Muscle of leg (tissue), 16 donors: ENCODE measurements at places on chromosomes 5 and 9. TPM values are rescaled to one million over a fixed set of nuclear protein-coding genes. Genes with fewer than 3 reads are reported as not detected.
A peak's percentile ranks its signal among the peaks of the same experiment; 100 is the strongest.

Gene RIMOC1
- total RNA-seq, result 10.5 TPM

Gene CETN3
- total RNA-seq, result 34.5 TPM

Gene FBP2
- total RNA-seq, result 105 TPM

DNA sequence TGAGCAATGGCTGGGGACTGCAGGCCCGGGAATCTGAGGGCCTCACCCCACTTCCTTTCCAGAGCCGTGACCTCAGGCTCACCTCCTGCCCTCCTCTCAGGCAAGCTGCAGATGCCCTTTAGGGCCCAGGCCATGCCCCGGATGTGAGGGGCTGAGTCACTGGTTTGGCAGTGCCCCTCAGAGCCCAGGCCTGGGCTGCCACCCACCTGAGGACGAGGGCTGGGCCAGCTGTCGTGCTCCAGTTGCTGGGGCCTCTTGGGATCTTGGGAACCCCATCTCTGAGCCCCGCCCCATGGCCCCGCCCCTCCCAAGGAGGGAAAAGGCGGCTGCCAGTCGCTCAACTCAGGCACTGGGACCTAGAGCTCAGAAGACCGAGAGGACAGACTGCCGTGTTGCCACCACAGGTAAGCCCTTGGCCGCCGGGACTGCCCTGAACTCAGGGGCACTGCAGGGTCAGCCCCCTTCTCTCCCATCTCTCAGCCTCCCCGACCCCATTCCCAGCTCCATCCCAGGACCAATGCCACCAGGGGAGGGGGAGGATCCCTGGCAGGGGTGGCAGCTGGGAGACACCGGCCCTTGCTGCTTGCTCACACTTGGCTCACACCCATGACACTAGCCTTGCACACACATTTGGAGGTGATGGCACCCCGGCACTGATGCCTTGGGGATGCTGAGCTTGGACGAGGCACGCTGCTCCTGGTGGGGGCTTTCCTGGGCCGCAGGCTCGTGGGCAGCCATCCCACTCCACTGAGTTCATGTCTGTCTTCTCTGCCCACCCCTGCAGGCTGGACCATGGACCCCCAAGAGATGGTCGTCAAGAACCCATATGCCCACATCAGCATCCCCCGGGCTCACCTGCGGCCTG, at the start of gene CYSRT1:
CYSRT1 (plus strand) TSS at position 345 of the 865 bp plus-strand sequence; CDS start at position 793, 448 bp downstream.
- no peaks in the 10 kb centered on the region for H3K36me3 ChIP-seq
- peaks cover 38% of the 10 kb centered on the region for H3K4me1 ChIP-seq
- no peak within 1 kb of the TSS for H3K27ac ChIP-seq
- peak within 1 kb of the TSS; percentile 89 for H3K4me3 ChIP-seq

- no peak overlapping the region for H3K4me3 ChIP-seq
- no peaks in the 10 kb centered on the region for H3K27me3 ChIP-seq
- H3K36me3 ChIP-seq, result no peaks in the 10 kb centered on the region
- no peak for DNase-seq
Measured at GRCh38 chr5:120446068-120446492, 18.0 kb upstream of the PRR16 start.

- peak overlapping the region; percentile 95 for H3K27ac ChIP-seq
- H3K4me3 ChIP-seq, result no peak overlapping the region
- H3K36me3 ChIP-seq, result peaks cover 3% of the 10 kb centered on the region
- H3K4me1 ChIP-seq, result peaks cover 47% of the 10 kb centered on the region
- peak; percentile 81 for DNase-seq
Measured at GRCh38 chr5:149489605-149490037, 61.6 kb downstream of the CSNK1A1 start.

DNA sequence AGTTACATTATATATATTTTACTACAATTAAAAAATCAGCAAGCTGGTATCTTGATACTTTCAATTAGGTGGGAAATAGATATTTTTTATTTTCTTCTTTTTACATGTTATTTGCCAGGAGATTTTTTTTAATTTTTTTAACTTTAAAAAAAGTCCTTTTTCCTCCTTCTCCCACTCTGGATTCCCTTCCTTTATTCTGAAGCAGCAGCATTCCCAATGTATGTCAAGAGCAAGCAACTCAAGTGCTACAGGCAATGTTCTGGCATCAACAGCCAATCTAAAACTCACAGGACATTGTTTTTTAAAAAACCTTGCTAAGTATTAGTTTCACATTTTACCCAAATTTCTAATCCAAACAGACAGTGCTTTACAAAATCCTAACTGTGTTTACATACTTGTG, 41.4 kb downstream of the GOLPH3 start:
- no peaks in the 10 kb centered on the region for H3K27me3 ChIP-seq
- H3K4me3 ChIP-seq, result no peak overlapping the region
- H3K36me3 ChIP-seq, result peaks cover 26% of the 10 kb centered on the region
- no peaks in the 10 kb centered on the region for H3K4me1 ChIP-seq
- no peak overlapping the region for H3K27ac ChIP-seq
- DNase-seq, result no peak

- peaks cover 2% of the 10 kb centered on the region for H3K27me3 ChIP-seq
- no peak overlapping the region for H3K4me3 ChIP-seq
- no peak for DNase-seq
- H3K36me3 ChIP-seq, result no peaks in the 10 kb centered on the region
Measured at GRCh38 chr5:15496886-15497285, 3.1 kb upstream of the FBXL7 start.

DNA sequence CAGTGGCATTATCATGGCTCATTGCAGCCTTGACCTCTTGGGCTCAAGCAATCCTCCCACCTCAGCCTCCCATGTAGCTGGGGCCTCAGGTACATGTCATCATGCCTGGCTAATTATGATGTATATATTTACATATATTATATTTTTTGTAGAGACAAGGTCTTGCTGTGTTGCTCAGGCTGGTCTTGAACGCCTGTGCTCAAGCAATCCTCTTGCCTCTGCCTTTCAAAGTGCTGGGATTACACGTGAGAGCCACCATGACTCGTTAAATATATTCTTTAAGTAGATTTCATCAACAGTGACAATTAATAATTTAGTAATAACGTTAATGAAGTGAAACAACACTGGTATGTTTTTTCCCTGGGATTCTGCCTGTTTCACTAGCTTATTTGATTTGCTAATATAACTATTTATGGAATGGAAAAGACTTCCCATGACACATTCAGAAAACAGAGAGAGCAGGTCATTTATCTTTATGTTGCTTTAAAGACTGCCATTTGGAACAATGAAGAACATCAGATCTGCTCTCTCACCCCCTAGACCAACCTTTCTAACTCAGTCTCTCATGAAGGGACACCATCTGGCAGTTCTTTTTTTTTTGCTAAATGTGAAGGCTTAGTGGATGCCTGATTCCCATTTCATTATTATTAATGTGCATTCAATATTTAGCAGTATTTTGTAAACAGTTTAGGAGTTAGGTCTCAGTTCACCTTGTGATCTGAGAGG, 295.6 kb downstream of the KIF4B start:
- no peak overlapping the region for H3K27ac ChIP-seq
- H3K4me1 ChIP-seq, result no peaks in the 10 kb centered on the region
- no peak for DNase-seq
- no peaks in the 10 kb centered on the region for H3K27me3 ChIP-seq
- no peak overlapping the region for H3K4me3 ChIP-seq
- H3K36me3 ChIP-seq, result no peaks in the 10 kb centered on the region

- H3K27me3 ChIP-seq, result no peaks in the 10 kb centered on the region
- peaks cover 35% of the 10 kb centered on the region for H3K4me1 ChIP-seq
- peak overlapping the region; percentile 92 for H3K27ac ChIP-seq
- no peak overlapping the region for H3K4me3 ChIP-seq
- peak; percentile 92 for DNase-seq
Measured at GRCh38 chr9:128072144-128073021, 4.4 kb downstream of the SLC25A25 start.
